NCI-H1092 treated with DMSO at 0.1 percent for 48 hours (cell line): ENCODE measurements at places on chromosomes 6 and 20.

DNA sequence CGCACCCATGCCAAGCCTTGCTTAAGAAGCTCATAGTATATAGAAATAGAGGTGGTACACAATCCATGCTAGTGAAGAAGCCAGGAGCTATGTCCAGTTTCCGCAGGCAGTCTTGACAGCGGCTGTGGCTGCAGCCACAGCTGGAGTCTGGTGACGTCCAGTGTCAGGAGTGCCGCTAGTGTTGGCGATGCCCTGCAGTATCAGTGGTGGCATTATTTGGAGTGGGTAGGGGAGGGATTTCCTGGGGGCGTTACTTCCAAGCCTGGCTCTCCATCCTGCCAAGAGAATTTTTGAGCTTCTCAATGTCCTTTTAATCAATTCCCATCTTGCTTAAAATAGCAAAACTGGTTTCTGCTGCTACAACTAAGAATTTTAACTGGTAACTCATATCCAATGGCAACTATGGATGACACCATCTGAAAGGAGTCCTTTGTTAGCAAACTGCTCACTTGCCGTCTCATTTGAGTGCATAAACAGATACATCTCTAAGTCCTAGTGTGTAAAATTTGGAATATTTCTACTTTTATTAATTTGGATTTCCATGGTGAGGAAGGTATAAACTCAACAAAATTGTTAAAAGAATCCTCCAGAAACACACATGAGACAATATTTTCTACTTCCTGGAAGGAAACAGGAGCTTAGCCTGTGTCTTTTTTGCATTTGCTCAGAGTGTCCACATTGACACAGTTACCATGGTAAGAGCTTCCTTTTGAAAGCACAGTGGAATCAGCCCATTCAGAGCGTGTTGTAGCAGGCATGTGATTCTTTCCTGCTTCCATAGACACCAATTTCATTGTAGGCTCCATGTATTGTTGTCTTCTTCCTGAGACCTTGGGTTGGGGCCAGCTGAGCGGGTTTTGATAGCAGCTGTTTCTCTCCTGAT is 44.6 kb upstream of the PXDC1 start:
- DNase-seq: peak; percentile 16

DNA sequence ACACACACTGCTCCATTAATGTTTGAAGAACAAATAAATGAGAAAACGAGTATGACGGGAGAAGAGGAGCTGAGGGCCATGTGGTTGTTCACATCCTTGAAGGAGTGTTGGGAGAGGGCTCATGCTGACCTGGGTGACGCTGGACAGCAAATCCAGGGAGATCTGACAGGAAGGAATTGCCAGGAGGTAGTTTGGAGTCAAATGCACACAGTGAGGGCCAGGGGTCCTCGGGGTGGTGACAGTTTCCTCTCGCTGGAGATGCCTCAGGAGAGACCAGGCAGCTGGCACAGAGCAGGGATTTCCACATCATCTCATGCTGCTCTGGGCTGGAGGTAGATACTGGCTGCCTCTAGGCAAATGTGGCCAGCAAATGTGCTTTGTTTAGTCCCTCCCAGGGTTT is 2.0 kb upstream of the TMEM181 start:
- DNase-seq: peak; percentile 29

DNA sequence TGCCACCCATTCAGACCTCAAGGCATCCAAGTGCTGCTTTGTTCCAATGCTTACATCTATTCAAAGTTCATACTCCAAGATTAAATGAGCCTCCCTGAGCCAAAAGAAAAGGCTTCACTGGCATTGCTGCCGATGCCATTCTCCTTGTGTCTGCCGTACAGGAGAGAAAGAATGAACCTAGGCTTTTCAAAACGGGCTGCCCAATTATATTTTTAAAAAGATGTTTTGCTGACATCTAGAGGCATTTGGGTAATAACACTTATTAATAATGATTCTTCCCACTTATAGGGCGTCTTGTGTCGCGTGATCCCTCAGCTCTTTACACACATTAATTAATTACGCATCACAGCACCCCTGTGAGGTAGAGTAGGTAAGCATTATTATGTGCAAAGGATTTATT is 545.6 kb downstream of the PKHD1 start:
- no peak for DNase-seq

- DNase-seq: no peak
These were observed 84.7 kb upstream of the SCP2D1 start for GRCh38 chr20:18728870-18729224.

GRCh38 chr6:42790549-42791181 is 8.8 kb downstream of the BICRAL start:
- DNase-seq: no peak

GRCh38 chr6:24919056-24919892 is 16.5 kb downstream of the RIPOR2 start:
- peak; percentile 89 for DNase-seq

DNA sequence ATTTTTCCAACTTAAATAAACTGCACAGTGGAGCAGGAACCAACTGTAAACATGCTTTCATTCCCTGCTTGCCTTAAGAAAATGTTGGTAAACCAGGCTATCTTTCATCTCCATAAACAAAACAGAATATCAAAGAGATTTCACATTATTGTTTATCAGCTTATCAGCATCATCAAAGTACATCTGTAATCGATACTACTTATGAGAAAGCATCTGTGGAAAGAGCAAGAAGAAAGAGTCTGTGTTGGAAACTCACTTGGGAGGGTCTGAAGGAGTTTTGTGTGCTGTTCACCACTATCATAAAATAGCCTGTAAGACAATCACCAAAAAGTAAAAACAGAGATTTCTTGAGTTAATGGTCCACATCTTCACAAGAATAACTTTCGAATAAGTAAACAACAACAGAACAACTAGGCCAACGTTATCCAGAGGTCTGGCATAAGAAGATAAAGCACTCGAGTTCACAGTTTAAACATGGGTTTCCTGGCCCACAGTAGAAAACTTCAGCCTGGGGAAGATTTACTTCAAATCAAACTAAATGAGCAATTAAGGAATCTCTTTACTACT is 47.9 kb downstream of the EPB41L2 start:
- no peak for DNase-seq

GRCh38 chr6:71287926-71288227 is 734 bp upstream of the OGFRL1 start:
- DNase-seq: no peak

DNA sequence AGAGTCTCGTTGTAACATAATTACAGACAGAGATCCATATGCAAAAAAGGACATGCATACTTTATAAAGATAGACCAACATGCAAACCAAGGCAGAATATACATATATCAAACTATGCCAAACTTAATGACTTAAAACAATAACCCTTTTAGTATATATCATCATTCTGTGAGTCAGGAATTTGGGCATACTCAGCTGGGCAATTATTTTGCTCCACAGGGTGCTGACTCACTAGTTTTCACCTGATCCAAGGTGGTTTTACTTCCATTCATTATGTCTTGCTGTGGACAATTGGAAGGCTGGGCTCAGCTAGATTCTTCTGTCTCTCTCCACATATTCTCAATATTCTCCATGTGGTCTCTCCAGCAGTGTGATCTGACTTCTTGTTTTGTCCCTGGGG is 41.2 kb upstream of the RNF146 start:
- DNase-seq: no peak

- DNase-seq: no peak
These were observed 176.3 kb downstream of the KCNQ5 start for GRCh38 chr6:72798196-72798595.

- DNase-seq: no peak
These were observed 76.9 kb downstream of the GMDS start for GRCh38 chr6:2168480-2168879.

DNA sequence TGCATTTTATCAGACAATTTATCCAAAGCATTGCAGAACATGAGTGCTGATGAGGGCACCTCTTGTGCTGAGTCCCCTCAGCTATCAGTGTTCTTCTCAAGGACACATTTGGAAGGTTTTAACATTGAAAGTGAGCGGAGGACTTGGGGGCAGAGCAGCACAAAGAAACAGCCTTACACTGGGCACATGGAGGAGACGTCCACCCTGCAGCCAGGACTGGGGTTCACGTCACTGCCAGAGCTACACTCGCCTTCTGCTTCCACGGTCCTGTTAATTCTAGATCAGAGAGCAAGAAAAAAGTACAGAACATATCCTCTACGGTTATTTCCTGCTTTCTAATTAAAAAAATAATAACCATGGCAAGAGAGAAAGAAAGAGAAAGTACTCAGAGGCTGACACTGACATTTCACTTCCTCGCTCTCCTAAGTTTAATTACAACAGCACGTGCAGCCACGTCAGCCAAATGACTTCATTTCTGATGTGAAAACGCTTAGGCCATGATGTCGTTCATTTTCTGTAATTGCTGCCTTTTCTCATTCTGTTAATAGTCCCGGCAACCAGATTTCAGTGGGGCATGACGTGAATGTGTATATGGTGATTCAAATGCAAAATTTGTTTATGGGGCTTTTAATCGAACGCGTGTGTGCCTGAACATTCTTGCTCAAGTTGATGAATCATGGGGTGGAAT is 5.1 kb downstream of the PRND start:
- DNase-seq: no peak

DNA sequence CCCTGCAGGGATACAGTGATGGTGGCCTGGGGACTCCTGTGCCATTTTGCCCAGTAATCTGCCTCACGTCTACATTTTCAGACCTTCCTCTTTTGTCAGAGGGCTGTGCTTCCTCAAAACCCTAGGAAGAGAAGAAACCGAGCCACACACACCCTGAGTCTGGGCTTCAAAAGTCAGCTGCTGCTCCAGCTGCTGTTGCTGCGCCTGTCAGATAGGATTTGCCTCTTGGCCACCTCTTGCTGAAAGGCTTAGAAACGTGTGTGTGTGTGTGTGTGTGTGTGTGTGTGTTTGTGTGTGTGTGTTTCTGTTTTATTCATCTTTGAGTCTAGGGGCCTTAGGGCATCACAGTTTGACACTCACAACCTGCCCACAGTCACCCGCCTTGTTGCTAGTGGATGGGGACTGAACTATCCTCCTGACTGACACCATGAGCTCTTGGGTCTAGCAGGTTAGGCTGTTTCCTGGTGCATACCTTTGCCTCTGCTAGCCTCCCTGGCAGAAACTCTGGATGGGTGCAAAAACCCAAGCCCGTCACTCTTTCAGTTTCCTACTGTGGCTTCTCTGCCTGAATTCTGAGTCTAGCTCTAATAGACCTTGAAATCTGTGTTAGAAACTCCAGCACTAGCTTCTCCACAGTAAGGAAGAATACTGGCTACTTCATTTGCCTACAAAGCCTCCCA is 94.9 kb upstream of the CEP85L start:
- DNase-seq: no peak

- no peak for DNase-seq
These were observed 16.8 kb downstream of the AAR2 start for GRCh38 chr20:36253036-36253435.

DNA sequence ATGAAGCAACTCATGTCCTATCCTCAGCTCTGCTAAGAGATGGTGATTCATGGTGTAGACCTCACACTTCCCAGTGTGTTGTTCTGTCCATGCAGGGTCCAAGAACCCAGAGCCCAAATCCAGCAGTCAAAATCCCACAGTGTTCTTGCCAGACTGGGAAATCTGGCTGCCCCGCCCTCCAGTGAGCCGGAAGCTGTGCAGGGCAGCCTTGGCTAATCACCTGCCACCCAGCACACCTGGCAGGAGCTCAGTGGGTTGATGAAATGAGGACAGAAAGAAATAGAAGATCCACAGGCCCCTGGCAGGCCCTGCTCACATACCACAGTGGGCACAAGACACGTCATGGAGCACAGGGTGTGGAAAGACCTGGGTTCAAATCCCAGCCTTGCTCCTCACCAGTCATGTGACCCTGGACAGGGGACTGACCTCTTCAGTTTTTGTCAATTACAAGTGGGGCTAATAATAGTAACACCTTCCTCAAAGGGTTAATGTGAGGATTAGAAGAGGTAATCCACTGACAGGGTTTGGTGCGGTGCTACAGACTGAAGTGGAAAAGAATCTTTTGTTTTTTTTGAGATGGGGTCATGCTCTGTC is 13.6 kb upstream of the GUCA1A start:
- no peak for DNase-seq

DNA sequence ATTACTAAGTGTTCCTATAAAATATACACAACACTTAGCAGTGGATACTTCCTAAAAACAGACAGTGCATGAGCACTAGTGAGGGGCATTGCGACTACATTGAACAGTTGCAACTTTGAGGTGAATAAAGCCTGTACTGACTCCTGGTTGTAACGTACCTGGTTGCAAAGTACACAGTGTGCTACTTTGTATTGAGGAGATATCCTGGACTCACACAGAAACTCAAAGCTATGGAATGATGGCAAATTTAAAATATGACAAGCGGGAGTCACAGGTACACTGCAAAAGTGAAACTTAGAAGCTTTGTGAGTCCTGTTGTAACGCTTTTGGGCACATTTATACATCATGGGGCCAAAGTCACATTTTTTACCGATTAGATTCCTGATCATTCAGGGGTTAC is 55.6 kb upstream of the HLA-A start:
- DNase-seq: no peak

DNA sequence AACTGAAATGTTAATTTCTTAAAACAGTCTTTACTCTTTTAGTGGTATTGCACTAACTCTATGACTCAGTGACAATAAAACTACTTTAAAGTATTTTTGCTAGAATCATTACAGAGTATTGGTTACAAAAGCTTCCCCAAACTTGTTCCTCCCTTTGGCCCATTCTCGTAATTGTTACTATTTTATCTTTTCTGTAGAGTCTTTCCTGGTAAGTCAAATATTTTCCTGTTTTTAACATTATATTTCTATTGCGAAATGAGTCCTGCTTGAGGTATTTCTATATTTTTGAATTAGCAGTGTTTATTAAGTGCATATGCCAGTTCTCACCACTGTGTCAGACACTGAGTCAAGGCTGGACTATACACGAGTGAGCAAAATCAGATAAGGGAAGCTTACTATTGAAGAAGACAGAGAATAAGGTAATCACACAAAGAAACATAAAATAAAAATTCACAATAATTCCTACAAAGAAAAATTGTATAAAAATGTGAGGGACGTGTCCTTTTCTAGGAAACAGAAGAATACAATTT is 970.5 kb downstream of the EYS start:
- no peak for DNase-seq

DNA sequence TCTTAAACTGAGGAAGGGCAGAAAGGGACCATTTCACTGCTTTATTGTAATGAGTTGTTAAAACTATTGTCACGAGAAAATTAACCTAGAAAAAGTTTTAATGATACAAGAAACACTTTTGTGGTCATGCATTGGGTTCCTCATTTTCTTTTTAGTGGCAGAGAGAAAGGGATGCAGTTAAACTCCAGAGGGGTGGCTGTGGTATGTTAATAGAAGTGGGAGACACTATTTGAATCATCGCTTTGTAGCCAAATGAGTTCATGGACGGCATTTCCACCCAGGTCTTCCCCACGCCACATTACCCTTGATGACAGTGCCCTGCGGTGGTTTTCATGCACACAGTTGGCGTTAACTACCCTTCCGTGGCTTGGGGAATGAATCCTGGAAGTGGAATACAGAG is 235.6 kb downstream of the PLCB1 start:
- no peak for DNase-seq

GRCh38 chr6:29981211-29981812 is 39.0 kb downstream of the HLA-A start:
- no peak for DNase-seq

GRCh38 chr20:52003415-52003814 is 188.2 kb downstream of the ZFP64 start:
- DNase-seq: no peak

GRCh38 chr6:3575701-3576100 is 118.9 kb upstream of the SLC22A23 start:
- DNase-seq: no peak
